ENCODE measurements at places on chromosomes 5 and 9.

GRCh38 chr9:136847826-136848392, 1.3 kb upstream of the PHPT1 start:
- peak; percentile 30 for DNase-seq

DNA sequence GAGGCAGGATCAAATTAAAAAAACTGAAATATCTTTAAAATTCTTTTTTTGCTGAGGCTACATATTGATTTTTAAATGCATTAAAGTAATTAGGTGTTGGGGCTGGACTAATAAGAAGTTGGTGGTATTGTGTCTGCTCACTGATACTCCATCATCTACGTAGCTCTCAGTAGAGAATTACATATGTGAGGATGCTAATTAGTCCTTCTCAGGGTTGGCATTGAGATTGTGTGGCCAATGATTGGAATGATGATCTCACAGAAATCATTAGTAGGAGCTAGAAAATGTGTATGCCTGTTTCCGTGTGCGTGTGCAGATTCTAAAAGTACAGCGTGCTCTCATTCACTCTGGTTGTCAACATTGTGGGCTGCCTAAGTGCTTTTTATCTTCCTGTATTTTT, 283.8 kb downstream of the SH3GL2 start:
- DNase-seq = no peak

DNA sequence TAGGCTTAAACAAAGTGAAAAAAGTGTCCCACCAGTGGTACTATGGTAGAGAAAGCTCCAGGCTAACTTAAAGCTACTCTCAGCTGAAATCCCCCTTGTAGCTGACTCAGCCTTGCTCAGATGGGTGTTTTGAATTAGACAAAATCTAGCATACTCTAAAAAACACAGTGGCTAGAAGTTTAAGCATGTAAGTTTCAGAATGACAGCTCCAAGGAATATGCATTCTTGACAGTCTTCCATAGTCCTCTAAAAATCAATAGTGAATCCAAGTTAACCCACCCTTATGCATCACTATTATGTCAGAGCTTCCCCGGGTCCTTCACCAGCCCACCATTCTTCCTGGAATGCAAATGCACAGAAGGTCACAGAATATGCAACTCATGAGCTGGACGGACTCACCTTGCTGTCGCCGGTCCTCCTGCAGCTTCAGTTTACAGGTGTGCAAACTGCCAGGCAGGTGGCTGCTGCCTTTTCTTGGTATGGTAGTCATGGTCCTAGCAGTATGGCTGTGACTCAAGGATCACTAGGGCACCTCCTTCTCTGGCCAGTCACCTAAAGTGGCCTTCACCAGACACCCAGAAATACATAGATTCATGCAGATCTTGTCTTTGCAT, 668 bp downstream of the RANBP3L start:
- no peak for DNase-seq

- DNase-seq = no peak
Observed at GRCh38 chr9:22031655-22032411, 22.7 kb upstream of the CDKN2B start.

DNA sequence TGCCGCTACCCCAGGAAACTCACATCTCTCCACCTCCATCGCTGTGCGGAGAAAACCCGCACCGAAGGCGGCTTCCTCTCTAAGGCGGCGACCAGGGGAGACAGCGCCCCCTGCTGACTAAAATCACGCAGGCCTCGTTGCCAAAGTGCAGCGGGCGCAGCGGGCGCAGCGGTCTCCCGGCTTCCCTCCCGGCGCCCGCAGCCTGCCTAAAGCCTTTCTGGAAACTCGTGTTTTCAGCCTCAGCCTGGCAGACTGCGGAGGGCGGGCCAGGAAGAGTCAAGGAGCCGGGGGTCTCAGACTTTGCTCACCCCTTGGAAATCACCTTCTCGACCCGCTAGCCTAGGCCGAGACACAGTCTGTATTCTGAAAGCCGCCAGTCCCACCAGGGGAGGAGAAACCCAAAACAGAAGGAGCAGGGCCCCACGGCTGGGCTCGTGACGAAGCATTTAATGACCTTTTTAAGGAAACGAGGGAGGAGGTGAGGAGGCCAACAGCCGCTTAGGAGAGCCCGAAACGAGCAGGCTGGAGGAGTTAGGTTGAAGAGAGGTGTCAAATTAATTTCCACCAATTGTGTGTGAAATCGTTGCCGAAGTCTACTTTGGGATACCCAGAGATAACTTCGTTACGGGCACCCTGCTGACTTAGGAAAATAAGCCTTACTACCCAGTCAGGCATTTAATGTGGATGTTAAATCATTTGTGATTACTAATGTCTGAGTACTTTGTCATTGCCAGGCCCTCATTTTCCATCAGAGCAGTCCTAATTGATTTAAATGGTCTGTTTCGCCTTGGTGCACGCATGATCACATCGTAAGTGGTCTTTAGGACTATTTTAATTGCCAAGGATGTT, 7.3 kb upstream of the FOXB2 start:
- DNase-seq = no peak

DNA sequence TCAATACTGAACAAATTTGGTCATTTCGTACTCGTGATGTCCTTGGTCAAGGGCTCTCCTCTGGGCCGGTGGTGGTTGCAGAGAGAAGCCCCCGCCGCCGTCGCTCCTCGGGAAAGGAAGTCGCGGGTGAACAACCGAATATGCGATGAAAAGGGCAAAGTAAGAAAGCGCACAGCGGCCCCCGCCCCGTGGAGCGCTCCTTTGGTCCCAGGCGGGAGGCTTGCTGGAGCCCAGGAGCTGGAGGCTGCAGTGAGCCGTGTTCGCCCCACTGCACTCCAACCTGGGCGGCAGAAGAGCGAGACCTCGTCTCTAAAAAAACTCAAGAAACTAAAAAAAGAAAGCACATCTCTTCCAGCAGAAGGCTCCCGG, 108.4 kb upstream of the LARP1 start:
- no peak for DNase-seq

- DNase-seq = no peak
Observed at GRCh38 chr5:62597314-62597713, 18.7 kb downstream of the LRRC70 start.

DNA sequence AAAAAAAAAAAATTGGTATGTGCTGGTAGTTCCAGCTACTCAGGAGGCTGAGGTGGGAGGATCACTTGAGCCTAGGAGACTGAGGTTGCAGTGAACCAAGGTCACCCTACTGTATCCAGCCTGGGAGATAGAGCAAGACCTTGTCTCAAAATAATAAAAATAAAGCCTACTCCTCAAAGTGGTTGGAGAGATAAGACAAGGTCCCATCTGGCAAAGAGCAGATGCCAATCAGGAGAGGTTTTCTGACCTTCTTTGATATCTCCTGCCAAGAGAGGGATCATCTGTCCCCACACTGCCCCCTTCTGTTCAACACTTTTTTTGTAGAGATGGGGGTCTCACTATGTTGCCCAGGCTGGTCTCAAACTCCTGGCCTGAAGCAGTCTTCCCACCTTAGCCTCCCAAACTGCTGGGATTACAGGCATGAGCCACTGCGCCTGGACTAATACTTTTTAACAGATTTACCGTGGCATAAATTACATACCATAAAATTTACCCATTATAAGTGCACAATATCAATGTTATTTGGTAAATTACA, 64.7 kb downstream of the SH3PXD2B start:
- no peak for DNase-seq

DNA sequence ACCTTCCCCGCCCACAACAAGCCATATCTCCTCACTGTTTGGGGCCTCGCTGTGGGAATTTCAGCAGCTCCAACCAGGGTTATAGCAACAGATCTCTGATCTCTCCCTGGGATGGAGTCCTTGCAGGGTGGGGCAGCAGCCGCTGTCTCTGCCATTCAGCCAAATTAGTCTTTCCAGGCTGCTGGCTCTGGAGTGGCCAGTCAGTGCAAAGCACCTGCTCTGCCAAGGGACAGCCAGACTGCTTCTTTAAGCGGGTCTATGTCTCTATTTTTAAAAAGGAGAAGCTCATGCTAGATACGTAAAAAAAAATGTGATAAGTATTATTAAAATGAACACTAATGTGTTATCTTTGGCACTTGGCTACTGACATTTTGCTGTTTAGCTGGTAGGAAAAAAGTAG, 380.2 kb downstream of the CDH10 start:
- no peak for DNase-seq

GRCh38 chr9:110922145-110922544, 116.1 kb downstream of the LPAR1 start:
- DNase-seq = no peak

DNA sequence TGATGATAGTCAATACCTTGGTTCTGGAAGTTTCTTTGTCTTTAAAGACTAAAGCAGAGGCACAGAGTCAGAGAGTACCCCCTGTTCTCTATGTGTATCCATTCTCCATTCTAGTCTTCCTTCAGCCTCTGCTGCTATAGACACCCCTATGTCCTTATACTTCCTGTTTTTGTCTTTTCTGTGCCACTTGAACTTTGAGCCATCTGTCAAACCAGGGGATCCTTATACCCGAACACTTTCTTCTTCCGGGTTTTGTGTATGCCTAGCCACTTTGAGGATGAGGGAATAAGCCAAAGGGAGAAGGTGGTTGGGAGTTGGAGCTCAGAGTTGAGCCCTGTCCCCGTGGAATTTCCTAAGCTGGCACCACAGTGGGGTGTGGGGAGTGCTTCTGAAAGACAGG, 61.1 kb upstream of the IL6ST start:
- no peak for DNase-seq

- no peak for DNase-seq
Observed at GRCh38 chr9:82167296-82167695, 178.7 kb downstream of the SPATA31D1 start.

DNA sequence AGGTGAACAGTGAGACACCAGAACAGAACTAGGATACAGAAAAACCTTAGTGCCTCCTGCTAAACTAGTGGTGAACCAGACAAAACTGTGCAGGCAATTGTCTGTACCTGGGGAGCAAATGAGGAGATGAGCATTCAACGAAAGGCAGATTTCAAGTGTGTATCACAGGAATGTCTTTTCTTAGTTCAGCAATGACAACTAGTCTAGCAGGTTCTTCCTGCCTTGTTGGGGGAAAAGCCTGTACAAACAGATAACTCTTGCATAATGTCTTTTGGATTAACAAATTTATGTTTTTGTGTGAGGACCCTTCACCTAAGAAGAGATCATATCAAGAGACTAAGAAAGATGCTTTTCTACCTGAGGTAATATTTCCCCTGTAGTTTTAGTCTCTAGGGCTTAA, 21.8 kb upstream of the DENND4C start:
- no peak for DNase-seq

GRCh38 chr5:57635146-57635777, 152.7 kb upstream of the ACTBL2 start:
- no peak for DNase-seq

DNA sequence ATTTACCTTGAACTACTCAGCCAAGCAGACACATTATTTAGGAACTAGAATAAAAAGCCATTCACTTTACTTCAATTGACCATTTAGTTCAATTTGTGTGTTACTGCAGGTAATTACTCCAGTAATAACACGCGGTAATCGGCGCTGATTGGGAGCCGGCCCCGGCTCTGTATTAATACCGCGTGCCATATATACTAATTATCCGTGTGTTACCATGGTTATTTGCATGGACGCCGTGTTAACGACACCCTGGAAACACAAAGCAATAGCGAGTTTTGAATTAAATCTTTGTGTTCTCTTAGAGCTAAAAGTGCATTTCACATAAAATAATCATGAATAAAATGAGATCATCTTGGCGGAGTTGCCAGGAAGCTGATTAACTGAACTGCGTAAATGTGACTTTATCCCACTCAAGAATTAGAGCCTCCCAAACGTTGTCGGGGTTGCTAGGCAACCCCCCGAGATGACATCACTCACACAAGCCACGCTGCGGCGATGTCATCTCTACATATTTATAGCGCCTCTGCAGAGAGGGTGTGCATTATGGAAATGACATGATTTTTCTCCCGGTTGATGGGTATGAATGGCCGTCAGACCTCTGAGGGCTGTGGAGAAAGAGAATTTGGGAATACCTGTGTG, 41.4 kb upstream of the RNU6ATAC start:
- DNase-seq = no peak

DNA sequence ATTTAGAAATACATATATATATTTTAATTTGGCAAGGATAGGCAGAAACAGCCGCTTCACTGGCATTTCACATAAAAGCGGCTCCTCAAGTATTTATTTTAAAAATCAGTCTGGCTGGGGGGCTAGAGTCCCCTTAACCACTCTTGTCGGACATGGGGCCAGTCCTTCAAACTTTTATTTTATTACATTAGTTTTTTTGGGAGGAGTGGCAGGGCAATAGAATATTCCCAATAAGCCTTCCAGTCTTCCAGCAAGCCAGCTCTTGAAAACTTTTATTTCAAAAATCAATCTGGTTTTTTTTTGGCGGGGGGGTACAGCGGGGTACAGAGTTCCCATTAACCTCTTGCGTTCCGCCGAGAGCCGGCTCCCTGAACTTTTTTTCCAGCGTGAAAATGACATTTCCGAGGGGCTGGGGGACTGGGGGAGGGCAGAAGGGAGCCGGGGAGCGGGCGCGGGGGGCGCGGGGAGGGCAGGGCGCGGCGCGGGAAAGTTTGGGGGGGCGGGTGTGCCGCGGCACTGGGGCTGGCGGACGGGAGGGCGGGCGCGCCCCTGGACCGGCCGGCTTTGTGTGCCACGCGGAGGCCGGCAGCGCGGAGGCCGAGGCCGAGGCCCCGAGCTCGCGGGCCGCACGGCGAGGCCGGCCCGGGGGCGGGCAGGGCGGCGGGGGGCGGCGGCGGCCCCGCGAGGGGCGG, 504 bp upstream of the ZNF618 start:
- DNase-seq = no peak

GRCh38 chr5:18876565-18876964, 1111.4 kb downstream of the CDH18 start:
- DNase-seq = no peak

GRCh38 chr9:101311758-101312420, 72.9 kb downstream of the BAAT start:
- peak; percentile 95 for DNase-seq

- DNase-seq = no peak
Observed at GRCh38 chr5:119336845-119337580, 18.8 kb upstream of the TNFAIP8 start.

GRCh38 chr9:77435688-77436087, 212.4 kb downstream of the GNA14 start:
- no peak for DNase-seq

- no peak for DNase-seq
Observed at GRCh38 chr9:74497748-74498620, 849 bp downstream of the RORB start.

DNA sequence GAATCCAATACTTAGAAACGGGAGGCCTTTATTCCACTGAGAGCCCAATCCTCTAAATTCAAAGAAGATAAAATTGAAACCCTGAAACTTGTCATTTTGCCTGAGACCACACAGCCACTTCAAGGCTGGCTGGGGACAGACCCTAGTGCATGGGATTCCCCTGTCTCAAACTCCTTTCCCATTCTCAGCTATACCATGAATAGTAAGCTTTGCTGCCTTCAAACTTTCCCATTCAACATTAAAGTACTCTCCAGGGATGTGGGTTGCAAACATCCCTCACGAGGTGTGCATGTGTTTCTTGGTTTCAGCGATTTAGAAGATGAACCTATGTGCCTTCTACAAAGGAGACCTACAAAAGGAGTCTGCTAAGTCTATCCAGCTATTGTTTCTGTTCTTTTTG, 64.6 kb downstream of the GABRB2 start:
- DNase-seq = no peak

- no peak for DNase-seq
Observed at GRCh38 chr9:130854092-130854491, 19.0 kb downstream of the ABL1 start.

- DNase-seq = no peak
Observed at GRCh38 chr9:90830051-90830450, 28.4 kb downstream of the SYK start.

GRCh38 chr9:17613758-17614157, 34.9 kb downstream of the SH3GL2 start:
- no peak for DNase-seq
